Adipocyte (in vitro differentiated cells): ENCODE measurements at places on chromosomes 2 and 18.

- DNase-seq: peak; percentile 43
Observed at GRCh38 chr2:203498161-203498560, 36.9 kb downstream of the RAPH1 start.

- DNase-seq: no peak
Observed at GRCh38 chr2:39836638-39837037, 57.6 kb upstream of the THUMPD2 start.

DNA sequence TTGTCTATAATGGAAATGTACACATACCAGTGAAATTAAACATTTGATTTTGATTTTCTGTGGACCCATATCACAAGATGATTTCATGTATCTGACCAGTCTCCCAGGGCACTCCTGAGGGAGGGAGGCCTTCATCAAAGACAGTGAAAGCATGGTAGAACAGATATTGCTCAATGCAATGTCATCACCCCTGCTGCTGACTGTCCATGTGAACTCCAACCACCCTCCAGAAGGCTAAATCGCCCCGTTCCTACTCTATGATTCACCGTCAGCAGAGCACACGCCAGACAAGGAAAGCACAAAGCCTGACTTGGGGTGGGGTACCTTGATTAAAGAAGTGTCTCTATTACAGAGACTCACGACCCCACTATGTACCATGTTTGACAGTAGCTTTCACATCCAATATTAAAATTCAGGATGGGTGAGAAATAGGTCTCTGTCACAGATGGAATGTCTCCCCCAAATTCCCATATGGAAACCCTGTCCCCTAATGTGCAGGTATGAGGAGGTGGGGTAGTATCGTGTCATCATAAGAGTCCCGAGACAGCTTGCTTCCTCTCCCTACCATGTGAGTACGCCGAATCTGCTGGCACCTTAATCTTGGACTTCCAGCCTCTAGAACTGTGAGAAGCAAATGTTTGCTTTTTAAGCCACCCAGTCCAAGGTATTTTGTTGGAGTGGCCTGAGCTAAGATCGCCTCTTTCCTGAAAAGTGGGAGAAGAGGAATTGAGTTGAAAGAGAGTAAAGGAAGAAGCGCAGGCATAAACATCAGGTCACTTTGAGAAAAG lies 42.4 kb downstream of the CYB5A start:
- DNase-seq: peak; percentile 65

GRCh38 chr2:236717729-236718128 lies 148.1 kb downstream of the ACKR3 start:
- no peak for DNase-seq

DNA sequence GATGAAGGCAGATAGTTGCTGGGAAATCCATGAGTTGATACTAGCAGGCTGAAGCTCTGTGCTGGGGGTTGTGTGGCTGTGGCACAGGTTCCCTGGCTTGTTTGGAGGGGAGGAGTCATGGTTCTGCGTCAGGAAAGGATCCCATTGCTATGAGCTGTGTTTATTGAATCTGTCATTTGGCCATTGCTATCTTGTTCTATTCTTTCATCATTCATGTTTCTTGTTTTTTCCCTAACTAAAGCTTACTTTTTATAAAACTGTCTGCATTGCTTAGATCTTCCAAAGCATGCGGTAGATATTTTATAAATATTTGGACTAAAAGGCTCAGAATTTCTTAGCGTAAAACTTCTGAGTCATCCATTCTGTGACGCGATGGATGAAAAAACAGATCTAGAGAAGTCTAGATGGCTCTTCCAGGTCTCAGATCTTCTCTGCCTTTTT lies 335.3 kb downstream of the PTPRM start:
- DNase-seq: no peak

DNA sequence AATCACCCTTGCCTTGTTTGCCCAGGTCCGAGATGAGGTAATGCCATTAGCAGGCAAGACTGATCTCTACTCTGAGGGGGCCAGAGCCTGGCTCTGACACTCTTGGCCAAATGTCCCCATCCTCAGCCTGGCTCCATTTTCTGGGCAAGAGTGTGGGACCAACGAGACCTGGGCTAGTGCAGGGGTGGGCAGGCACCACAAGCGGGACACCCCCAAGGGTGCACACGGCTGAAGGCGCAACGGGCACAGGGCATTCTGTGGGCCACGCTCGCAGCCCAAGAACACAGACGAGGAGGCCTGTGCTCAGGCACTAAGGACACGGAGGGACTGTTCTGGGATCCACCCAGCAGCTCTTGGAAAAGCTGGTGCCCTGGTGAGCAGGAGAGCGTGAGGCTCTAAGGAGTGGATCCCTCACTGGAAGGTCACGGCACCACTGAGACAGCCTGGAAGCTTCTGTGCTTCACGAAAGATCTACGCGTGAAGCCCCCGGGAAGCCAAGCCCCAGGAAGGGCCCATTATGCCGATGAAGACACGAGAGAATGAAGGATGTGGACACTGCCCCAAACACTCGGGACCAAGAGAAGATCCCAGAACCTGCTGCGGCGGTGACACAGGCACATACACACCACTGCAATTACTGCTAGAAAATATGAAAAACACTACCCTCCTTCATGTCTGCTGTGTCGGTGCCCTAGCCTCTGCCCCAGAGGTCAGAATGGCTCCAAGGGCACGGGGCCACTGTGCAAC lies 138.2 kb downstream of the HDAC4 start:
- DNase-seq: no peak

DNA sequence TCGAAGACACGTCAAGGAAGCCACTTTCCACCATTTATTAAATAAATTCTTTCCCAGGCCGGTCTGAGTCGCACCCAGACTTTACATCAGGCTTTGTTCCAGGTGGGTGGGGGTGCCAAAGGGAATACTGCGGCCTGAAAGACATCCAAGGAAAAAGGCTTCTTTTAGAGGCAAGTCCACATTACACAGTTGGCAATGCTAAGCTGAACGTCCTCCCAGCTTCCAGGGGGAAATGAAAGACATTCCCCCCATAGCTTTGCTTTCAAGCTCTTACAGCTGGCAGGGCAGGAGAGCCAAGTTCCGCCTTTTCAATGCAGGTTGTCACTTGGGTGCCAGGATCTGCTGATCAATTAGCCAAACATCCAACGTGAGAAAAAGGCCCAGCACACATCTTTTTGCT lies 36.5 kb upstream of the PTPN4 start:
- no peak for DNase-seq

DNA sequence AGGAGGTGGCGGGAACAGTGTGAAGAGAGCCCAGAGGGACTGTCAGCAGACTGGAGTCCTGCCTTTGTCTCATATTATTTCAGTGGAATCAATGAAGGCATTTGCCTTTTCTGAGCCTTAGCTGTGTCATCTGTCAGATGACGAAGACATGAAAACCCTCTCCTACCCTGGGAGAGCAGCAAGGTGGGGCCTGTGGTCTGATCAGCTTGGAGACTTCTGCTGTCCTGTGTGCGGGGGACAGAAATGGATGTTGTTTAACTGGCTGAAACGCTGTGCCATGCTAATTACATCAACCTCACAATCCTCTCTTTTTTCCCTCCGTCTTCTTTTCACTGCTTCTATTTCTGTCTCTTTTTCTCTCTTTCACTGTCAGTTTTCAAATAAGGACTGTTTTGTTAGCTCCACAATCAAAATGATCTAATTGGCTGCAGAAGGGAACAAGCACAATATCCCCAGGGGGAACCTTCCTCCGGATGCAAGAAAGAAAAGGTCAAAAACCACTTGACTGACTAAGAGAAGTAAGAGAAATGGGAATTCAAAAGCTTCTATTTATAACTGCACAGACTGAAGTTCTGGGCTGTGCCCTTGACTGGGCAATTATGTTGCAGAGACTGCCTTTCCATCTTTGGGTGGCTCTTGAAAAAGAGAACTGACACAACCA lies 340.1 kb downstream of the CLIP4 start:
- DNase-seq: peak; percentile 44

DNA sequence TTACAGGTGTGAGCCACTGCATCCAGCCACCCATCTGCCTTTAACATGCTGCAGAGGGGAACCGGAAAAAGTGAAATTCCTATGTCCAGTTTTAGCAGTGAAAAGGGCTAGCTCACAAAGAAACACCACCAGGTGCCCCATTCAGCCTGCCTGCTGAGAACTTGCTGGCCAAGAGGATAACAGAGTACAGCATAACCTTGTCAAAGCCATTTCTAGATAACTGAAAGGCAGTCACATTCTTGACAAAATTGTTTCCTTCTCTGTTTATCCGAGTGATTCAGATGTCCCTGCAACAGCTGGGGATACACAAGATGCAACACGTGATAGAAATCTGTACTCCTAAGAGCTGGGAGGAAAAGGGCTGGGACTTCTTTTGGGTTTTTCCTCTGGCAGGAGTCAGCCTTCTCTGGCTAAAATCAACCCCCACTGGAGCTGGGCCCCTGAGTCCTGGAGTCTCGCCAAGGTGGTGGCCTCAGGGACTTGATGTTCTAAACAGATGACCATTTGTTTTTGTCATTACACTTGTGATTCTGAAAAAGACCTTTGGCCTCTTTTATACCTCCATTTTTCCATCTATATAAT lies 505.4 kb downstream of the BCL11A start:
- no peak for DNase-seq

- DNase-seq: no peak
Observed at GRCh38 chr18:22974001-22974400, 40.9 kb downstream of the RBBP8 start.

- DNase-seq: no peak
Observed at GRCh38 chr2:5975401-5975800, 283.2 kb downstream of the SOX11 start.

- no peak for DNase-seq
Observed at GRCh38 chr2:98833172-98833916, 102.4 kb upstream of the MGAT4A start.

- no peak for DNase-seq
Observed at GRCh38 chr2:180655842-180656454, 324.5 kb upstream of the UBE2E3 start.

DNA sequence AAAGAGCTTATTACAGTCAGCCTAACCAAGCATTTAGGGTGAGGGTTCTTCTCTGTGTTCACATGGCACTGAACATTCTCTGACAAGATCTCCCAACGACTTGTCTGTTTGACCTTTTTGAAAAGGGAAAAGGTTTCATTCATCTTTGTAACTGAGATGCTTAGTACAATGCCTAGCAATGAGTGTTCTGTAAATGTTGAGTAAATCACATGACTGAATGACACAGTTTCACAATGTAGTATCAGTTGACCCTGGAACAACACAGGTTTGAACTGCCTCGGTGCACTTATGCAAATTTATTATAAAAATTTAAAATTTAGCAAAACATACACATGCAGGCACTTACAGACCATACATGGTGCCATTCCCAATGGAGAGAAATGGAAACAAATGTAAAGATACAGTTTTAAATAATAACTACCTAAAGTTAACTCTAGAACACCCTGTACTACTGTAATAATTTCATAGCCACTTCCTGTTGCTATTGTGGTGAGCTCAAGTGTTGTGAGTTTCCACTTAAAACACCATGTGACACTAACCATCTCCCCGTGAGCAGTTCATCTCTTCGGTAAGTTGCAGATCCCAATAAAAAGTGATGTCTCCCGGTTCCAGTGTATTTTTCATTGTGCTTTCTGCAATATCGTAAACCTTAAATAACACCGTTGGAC lies 34.1 kb upstream of the VWC2L start:
- DNase-seq: no peak

DNA sequence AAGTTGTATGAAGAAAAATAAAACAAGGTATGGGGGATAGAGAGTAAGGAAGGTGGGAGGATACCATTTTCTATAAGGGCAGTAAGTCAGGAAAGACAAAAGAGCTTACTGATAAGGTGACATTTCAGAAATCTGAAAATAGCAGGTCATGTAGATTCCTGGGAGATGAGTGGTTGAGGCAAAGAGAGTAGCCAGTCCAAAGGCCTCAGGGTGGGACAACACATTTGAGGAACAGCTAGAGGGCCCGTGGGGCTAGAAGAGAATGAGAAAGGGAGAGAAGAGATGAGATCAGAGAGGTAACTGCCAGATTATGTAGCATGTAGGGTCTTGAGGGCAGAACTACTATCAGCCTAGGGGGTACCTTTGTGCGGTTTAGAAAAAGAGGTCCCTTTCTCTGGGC lies 2.9 kb downstream of the CLHC1 start:
- no peak for DNase-seq

GRCh38 chr2:191029280-191029950 lies 15.4 kb upstream of the STAT1 start:
- DNase-seq: no peak

DNA sequence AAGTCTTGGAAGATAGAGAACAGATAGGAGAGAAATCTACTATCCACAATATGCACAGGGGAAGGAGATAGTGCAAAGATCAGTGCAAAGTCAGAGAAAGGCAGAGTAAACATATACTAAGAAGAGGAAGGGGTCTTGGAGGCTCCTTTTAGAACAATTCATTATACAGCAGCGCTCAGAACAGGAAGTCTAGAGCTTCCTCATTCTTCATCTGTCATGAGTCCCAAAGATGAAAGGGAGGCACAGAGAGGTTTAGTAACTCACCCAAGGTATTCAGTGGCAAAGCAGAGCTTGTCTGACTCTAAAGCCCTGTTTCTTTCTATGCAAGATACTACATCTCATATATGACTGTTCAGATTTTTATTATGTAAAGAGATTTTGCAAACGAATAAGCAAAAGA lies 1.4 kb downstream of the SP110 start:
- DNase-seq: peak; percentile 17

DNA sequence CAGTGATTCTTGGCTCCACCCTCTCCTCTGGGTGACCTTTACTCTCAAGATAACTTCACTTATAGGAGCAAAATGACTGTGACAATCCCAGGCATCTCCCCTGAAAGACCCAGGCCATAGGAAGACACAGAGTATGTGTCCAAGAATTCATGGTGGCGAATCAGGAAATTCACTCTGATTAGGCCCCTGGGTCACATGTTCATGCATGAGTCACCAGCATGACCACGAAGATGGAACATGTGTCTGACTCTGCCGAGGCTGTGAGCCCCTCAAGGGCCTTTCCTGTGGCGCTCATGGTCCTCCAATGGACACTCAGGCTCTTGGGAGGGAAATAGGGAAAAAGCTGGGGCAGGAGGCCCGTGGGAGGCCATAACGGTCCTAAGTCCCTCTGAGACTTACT lies 74.0 kb upstream of the TEX51 start:
- no peak for DNase-seq

DNA sequence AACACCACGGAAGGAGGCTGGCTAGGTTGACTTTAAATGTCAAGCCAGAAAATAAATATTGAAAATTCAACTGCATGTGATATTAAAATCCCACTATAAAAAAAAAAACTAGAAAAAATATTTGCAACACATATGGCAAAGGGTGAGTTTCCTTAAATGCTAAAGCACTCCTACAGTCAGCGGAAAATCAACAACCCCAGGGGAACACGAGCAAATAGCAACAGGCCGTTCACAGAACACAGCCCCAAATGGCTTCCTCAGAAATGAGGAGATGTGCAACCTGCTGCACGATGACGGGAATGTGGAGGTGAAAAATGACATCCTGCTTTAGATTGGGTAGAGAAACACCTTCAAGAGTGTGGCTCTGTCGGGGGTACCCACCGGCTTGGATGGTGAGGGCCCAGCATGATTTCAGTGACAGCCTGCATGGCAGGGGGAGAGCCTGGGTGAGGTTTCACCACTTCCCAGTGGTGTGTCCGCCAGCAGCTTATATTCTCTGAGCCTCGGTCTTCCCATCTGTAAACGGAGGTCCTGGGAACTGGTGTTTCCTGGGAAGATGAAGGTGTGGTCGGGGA lies 157.9 kb upstream of the GLI2 start:
- no peak for DNase-seq
